ENCODE measurements at places on chromosomes 7 and 10. TPM values are rescaled to one million over a fixed set of nuclear protein-coding genes. Genes with fewer than 3 reads are reported as not detected.
A peak's percentile ranks its signal among the peaks of the same experiment; 100 is the strongest.

CPN1 gene
- total RNA-seq = not detected

GRCh38 chr7:5649641-5650040 is 131.8 kb downstream of the RNF216 start:
- DNase-seq = no peak

DNA sequence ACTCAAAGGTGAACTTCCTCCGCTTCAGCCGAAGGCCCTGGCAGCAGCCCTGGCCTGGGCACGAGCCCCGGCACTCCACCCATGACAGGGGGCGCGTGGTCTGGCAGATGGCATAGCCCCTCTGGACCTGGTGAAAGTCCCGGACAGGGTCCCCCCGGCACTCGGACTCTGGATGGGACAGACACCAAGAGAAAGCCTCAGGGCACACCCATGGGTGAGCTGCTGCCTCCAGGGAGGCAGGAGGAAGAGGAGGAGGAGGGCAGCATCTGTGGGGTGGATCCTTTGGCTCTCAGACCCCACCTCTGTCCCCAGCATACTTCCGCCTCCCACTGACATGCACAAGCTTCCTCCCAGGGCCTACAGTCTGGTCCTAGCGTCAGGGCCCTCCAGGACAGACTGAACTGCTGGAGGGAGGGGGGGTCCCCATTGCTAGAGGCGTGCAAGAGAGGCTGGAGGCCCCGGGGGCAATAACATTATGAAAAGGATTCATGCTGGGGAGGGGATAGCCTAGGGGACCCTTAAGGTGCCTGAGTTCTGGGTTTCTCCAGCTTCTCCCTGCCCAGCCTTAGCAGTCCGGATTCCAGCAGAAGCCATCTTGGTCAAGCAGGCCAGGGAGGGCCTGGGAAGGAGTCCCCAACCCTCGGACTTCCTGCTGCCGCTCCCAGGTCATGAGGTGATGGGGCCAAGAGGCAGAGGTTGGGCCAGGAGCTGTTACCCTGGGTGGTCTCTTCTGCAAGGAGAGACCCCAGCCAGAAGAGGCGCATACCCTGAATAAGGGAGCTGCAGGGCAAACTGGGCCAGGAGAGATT is 169.3 kb downstream of the LCOR start:
- DNase-seq = no peak

DNA sequence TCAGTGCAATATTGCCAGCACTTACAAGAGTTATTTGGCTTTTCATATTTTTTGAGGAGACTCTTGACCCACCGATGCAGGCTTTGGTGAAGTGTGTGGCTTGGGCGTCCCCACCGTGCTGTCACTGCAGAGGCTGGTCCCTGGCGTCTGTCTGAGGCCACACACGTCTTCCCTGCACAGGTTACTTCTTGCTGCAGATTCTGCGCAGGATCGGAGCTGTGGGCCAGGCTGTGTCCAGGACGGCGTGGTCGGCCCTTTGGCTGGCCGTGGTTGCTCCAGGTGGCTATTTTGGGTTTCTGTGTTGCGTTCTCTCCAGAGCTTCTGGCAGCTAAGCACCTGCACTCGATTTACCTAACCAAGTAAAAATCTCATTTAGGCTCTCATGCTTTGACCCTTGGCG is 18.9 kb downstream of the SUN1 start:
- DNase-seq = no peak

DPP6 gene
- total RNA-seq = not detected

DNA sequence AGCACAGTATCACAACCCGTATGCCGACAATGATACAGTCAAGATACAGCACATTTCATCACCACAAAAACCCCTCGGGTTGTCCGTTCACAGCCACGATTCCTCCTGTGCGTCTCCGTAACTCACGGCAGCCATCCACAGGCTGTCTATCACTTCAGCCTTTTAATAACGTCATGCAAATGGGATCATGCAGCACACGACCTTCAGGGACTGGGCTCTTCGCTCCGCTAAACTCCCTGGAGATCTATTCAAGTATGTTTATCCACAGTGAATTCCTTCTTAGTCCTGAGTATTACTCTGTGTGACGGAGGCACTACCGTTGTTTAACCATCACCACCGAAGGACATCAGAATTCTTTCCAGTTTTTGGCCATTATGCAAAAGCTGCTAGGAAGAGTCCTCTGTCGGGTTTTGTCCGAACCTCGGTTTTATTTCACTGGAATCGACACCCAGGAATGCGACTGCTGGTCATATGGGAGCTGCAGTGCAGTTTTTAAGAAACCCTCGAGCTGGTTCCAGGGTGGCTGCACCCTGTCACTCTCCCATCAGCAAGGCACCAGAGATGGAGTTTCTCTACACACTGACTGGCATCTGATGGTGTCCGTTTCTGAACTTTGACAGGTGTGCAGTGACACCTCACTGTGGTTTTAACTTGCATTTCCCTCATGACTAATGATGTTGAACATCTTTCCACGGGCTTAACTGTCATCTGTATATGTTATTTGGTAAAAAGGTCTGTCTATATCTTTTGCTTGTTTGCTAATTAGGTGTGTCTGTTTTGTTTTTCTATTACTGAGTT is 193.6 kb downstream of the MAD1L1 start:
- DNase-seq = peak; percentile 53

- no peak for DNase-seq
Observed at GRCh38 chr7:82179311-82179710, 264.3 kb downstream of the CACNA2D1 start.

GRCh38 chr10:6416892-6417512 is 163.1 kb downstream of the PRKCQ start:
- peak; percentile 64 for DNase-seq

GRCh38 chr10:92387289-92387940 is 96.4 kb downstream of the MARCHF5 start:
- DNase-seq = no peak

DNA sequence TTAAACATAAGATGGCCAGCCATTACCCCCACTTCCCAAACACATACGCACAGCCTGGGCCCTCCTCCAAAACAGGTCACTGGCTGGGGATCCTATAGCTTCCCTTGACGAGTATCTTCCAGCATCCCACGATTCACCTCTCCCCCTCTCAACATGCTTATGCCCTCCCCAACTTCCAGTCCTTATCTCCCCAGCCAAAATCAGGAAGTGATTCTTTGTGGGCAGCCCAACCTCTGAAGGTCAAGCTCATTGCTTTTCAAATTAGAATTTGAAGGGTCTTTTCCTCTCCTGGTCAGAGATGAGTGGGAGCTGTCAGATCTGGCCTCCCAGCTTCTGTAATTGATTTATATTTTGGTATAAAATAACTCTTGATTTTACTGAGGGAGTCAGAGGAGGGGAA is 133.6 kb downstream of the ATXN7L1 start:
- no peak for DNase-seq

Measured in B cell (primary cell).